ENCODE measurements at places on chromosomes 3 and 15.

DNA sequence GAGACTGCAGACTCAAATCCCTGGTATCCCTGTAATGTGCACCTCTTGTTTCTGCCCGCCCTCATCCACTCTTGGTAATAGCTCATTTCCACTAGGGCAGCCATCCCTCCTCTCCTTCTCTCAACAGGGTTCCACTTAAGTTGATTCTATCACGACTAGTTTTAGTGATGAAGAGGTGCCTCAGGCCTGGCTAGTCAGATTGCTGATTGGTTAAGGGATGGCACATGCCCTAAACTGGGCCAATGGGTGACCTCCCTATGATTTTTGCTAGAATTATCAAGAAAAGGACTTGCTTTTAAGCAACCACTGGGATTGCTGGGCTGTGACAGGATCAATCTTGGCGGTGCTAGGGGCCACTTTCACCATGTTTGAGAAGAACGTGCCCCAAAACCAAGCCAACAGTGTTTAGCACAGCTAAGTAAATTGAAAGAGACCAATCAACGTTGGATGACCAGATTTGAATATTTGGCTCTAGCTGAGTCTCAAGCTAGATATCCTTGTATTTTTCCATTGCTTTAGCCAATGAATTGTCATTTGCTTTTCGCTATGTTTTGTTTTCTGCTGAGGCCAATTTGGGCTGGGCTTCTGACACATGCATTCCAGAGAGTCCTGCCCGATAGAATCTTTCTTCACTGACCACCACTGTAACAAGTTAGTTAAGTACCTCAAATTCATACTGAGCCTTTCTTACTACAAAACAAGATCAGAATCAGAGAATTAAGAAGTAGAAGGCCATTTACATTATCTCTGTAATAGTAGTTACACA lies 131.0 kb downstream of the PDZRN3 start:
- no peak for DNase-seq

DNA sequence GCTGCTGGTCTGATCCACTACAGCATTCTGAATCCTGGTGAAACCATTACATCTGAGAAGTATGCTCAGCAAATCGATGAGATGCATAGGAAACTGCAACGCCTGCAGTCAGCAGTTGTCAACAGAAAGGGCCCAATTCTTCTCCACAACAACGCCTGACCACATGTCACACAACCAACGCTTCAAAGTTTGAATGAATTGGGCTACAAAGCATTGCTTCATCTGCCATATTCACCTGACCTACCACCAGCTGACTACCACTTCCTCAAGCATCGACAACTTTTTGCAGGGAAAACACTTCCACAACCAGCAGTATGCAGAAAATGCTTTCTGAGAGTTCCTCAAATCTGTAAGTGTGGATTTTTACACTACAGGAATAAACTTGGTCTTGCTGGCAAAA lies 54.7 kb upstream of the C2CD4B start:
- DNase-seq: no peak

DNA sequence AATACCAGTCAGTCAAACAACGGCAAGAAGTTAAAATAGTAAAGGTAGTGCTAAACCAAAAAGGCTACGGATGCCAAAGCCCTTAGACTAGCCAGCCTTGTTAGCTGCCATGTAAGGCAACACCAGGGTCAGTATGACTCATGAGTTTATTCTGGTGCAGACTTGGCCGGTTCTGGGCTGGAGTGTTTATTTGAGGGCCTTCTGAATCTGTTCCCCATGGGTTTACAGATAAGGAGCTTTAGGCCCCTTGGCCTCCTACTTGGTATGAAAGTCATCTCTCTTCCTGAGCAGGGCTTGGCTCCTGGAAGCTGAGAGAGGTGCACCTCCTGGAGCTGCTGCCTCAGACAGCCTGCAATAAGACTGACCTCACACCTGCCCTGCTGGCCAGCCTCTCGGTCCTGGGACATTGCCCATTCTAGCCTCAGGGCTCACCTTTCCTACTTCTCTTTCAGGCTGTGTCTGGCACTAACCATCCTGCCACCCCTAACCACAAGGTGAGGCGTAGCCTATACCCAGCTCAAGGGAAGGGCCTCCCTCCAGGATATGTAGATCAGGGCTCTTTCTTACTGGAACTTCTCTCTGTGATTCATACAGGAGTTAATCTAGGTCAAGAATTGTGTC lies 10.4 kb upstream of the RTP1 start:
- no peak for DNase-seq

- no peak for DNase-seq
Measured at GRCh38 chr3:6921066-6921465, 60.2 kb downstream of the GRM7 start.

DNA sequence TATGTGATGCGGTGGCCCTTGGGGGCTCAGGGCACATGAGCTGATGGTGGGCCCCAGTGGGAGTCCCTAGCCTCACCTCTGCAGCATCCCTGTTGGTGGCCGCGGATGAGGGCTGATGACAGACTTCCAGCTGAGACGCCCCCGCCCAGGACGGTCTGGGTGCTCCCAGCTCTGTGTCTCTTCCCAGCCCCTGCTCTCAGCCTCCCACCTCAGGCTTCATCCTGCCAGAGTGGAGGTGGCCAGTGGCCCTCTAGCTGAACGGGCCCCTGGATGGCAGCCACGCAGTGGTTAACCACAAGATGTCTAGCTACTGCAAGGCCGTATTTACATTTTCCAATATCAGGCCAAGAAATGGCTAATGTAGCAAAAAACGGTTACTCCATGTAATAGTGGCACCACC lies 205.3 kb upstream of the LINGO1 start:
- DNase-seq: no peak

- DNase-seq: no peak
Measured at GRCh38 chr15:65612949-65613744, 2.2 kb upstream of the INTS14 start.
